Large intestine (tissue), 12 donors: ENCODE measurements at places on chromosomes 7 and 10.

DNA sequence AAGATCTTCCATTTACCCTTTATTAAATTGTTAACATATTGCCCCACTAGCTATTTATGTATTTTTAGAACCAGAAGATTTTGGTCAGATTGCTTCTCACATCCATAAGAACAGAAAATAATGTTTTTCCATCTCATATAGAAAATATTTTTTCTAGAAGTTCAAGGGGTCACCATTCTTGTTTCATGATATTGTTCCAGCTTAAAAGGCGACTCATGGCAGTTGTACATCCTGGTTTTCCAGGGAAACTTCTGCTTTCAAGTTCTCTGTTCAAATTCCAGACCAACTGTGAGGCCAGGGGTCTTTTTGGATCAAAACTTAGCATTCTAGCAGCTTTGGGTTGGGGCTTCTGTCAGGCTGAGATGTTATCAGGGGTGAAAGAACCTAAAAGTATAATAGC lies 84.4 kb downstream of the LRRC4 start:
- no peak for DNase-seq

DNA sequence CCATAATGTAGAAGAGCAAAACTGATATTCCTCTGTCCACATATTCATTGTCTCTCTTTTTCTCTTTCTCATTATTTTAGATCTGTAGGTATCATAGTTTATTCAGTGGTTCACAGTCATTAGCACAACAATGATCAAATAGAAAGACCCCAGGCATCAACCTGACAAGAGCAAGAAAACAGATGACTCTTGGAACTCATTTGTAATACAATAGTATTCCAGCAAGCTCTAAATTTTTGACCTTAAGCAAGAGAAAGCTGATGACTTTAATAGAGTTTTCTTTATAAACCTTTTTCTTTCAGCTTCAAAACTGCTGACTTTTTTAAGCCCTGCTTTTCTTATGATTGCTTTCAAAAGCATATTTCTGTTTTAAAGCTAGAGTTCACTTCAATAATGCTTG lies 507.5 kb upstream of the SORCS1 start:
- no peak for DNase-seq

DNA sequence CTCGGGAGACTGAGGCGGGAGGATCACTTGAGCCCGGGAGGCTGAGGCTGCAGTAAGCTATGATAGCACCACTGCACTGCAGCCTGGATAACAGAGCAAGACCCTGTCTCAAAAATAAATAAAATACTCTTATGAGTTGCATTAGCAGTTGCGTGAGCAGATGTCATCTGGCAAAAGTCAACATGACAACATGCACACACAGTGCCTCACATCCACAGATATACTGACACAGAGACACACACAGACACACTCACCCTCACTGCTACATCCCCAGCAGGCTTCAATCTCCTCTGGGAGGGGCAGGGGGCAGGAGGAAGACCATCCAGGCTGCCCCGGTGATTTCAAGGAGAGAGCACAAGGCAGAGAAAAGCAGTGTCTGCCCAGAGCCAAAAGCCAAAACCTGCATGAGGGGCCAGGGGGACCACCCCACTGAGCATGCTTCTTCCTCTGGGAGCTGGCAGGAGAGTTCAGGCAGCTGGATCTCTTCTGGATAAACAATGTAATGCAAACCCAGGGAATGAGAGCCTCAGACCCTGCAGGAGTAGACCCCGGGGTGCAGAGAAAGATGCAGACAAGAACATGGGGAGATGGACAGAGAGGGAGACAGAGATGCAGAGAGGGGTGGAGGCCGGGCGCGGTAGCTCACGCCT lies 9.6 kb upstream of the ELN start:
- DNase-seq, result no peak

DNA sequence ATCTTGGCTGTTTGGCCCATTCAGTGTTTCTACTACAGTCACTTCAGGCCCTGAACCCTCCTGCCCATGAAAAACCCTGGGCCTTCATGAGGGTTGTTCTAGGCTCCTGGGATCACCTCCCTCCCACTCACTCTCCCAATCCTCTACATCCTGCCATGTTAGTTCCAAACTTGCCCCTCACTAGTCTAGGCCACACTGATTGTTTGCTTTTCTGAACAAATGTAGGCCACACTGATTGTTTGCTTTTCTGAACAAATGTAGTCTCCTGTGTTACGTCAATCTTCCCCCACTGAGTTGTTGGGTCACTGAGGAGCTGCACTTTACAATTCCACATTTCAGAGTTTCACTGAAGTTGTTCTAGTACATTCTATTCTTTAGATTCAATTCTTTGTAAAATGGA lies 5.3 kb upstream of the ALDH18A1 start:
- DNase-seq, result no peak

DNA sequence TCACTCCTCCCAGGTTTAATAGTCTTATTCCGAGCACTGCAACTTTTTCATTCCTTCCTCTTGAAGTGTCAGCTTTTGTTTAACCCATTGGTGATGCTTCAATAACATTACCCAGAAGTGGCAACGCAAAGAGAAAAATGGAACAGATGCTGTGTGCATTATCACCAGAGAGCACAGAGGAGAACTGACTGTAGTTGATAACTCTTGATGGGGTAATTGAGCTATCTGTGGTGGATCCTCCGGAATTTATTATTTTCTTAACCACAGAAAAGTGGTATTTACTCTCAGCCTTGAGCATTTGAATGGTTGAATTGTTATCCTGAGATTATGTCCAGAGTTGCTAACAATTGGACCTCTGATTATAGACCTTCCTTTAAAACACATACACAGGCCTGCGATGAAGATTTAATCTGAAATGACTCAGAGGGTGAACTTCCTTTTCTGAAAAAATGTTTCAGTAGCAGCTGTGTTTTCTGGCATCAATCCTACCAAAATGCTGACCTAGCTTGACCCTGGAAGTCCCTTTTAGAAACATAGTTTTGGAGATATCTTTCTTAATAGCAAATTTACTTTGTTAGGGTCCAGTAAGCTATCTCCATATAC lies 1584.4 kb upstream of the LRRTM3 start:
- no peak for DNase-seq

- DNase-seq, result no peak
These were observed 68.9 kb downstream of the ZNF365 start for GRCh38 chr10:62442894-62443669.

DNA sequence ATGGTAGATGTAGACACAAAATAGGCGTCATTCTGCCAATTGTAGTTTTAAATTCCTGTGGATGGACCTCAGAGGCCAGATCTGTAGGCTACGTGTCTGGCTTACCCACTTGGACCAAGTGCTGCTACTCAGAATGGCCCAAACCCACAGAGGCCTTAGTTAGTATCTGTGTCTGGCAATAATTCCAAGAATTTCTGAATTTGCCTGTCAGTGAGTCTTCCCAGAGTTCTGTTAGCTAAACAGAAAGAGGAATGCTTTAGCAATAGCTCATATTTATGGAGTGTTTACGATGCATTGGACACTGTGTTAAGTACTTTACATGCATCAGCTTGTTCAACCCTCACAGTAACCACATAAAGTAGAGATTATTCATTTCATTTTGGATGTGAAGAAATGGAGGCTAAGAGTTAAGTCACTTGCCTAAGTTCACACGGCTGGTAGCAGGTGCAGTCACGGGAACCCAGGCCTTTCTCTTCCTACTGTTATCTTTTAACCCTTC lies 231.8 kb downstream of the PTEN start:
- DNase-seq, result peak; percentile 53

GRCh38 chr10:116621934-116622655 lies 1.3 kb downstream of the PNLIPRP2 start:
- no peak for DNase-seq
